ENCODE measurements at places on chromosomes 7 and 10.

- DNase-seq, result no peak
These were observed 30.7 kb upstream of the ZNF467 start for GRCh38 chr7:149804106-149804505.

- DNase-seq, result no peak
These were observed 129.9 kb upstream of the TAC1 start for GRCh38 chr7:97601931-97602457.

DNA sequence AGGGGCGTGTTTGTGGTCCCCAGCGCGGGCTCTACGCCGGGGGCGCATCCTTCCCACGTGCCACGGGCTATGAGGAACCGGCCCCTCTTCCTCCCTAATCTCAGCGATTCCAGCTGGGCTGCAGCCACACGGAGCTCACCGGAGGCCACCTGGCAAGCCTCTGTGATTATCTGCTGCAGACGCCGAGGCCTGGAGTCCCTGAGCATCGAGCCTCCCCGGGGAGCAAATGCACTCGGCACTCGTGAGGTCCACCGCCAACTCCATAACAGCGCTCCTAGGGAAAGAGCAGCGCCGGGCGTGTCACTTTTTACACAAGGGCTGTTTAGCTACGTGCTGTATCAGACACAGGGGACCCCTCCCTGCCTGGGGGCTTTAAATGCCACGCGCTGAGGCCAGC is 101.2 kb downstream of the DYNC2I1 start:
- no peak for DNase-seq

- DNase-seq, result no peak
These were observed 3.8 kb downstream of the RARRES2 start for GRCh38 chr7:150337659-150338081.

DNA sequence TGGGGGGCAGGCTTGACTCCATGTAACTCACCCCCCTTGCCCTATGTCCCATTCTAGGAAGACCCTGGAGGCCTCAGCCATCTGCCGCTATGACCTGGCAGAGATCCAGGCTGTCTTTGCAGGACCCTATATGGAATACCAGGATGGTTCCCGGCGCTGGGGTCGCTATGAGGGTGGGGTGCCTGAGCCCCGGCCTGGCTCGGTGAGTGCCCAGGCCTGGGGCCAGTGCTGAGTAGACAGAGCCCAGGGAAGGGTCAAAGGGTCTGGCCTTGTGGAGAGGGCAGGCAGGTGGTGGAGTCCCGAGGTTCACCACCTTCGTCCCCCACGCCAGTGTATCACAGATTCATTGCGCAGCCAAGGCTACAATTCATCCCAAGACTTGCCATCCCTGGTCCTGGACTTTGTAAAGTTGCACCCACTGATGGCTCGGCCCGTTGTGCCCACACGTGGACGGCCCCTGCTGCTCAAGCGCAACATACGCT is 7.5 kb downstream of the MRPL43 start:
- DNase-seq, result no peak

Data from HFFc6 (cell line).